ENCODE measurements at places on chromosomes 2 and 18.

- no peak for DNase-seq
Measured at GRCh38 chr2:23100406-23100805, 284.6 kb upstream of the KLHL29 start.

GRCh38 chr2:240168041-240168440 is 27.6 kb upstream of the OTOS start:
- DNase-seq = peak; percentile 59

GRCh38 chr18:72720116-72720515 is 147.7 kb downstream of the NETO1 start:
- DNase-seq = no peak

GRCh38 chr2:163633291-163633690 is 102.5 kb downstream of the FIGN start:
- no peak for DNase-seq

GRCh38 chr2:181438261-181438660 is 18.9 kb upstream of the ITGA4 start:
- DNase-seq = no peak

DNA sequence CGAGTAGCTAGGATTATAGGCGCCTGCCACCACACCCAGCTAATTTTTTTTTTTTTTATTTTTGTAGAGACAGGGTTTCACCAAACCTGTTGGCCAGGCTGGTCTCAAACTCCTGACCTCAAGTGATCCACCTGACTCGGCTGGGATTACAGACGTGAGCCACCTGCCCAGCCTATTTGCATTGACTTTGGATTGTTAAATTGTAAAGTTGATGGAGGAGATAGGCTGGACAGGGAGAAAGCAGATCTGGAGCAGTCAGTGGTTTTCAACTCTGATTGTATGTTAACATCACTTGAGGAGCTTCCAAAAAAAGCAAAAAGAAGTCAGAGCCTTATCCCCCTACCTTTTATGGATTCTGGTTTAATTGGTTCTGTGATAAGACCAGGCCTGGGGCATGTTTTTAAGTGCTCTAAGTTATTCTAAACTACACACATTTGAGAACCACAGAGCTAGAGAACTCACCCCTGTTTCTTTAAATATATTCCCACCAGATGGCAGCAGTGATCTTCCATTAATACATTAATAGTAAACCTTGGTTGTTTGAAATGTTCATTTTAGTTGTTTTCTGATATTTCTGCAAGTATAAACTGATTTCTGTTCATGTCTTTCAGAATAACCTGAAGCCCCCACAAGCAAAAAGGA is 7.5 kb downstream of the C2orf49 start:
- DNase-seq = no peak

- DNase-seq = no peak
Measured at GRCh38 chr2:55498582-55498981, 20.9 kb upstream of the CFAP36 start.

DNA sequence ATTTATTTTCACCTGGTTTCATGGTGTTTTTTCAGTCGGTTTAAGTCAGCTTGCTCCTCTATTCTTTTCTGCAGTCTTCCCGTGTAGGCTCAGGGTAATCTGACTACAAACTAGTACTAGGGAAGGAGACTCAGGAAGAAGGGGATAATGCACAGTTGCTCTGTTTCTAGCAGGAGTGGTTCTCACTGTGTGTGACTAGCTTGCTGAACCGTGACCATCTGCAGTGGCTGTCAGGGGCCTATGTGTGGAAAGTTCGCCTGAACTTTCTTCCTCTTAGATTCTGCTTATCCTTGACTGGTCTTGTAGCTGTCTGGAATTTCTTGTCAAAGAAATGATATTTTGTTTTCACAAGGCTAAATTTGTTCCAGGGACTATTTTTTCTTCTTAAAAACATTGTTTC is 46.3 kb upstream of the AQP4 start:
- DNase-seq = no peak

DNA sequence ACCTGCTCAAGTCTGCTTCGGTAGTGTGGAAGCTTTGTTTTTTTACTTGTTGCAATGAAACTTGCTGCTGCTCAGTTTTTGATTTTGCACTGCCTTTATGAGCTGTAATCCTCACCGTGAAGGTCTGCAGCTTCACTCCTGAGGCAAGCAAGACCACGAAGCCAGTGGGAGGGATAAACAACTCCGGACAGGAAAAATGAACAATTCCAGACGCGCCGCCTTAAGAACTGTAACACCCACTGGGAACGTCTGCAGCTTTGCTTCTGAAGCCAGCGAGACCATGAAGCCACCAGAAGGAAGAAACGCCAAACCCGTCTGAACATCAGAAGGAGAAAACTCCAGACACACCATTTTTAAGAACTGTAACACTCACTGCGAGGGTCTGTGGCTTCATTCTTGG is 245.7 kb upstream of the REG3G start:
- no peak for DNase-seq

- DNase-seq = no peak
Measured at GRCh38 chr2:49403637-49404036, 249.3 kb upstream of the FSHR start.

DNA sequence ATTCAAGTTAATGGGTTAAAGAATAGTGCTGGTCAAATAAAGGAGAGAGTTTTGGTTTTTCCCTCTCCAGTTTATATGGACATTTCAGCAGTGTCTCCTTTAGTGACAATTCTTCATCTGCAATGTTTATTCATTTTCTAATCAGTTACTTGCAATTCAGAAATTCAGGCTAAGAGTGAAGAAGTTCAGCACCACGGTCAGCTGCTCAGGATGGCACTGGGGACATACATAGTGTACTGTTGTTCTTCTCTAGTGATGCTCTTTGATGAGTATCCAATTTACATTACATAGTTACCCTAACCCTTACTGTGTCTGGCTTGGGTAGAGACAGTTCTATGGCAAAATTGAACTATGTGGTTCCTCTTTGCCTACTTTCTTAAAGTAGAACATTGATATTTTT is 412.7 kb downstream of the CNTNAP5 start:
- no peak for DNase-seq
